Fibroblast of lung (primary cell): ENCODE measurements at places on chromosomes 11 and 22.

DNA sequence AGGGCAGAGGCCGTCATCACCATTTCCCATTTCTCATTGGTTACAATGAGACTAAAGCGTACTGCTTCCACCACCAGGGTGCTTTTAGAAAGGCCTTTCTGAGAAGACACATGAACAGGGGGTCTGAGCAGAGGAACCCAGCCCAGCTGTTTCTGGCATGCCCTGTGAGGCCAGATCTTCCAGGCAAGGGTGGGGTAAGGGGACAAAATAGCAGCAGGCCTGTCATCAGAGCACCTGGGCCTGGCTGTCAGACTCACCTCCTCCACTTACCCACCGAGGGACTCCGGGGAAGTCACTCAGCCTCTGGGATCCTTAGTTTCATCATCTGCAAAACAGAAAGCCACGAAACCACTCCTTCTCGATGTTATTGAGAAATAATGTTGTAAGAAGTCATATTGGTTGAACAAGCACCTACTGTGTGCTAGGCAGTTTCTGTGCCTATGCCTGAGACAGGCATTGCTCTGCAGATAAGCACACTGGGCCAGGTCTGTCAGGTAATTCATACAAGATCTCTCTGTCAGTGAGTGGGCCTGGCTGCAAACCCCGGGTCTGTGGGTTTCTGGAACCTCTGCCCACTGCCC lies 8.8 kb upstream of the WNT11 start:
- H3K4me3 ChIP-seq: no peak overlapping the region
- no peaks in the 10 kb centered on the region for H3K36me3 ChIP-seq
- peaks cover 2% of the 10 kb centered on the region for H3K4me1 ChIP-seq
- DNase-seq: no peak

GRCh38 chr11:65743681-65744025 lies 23.1 kb upstream of the RNASEH2C start:
- no peak for DNase-seq
- no peak overlapping the region for H3K4me3 ChIP-seq
- no peaks in the 10 kb centered on the region for H3K4me1 ChIP-seq
- no peak overlapping the region for H3K27ac ChIP-seq
- no peaks in the 10 kb centered on the region for H3K36me3 ChIP-seq
- H3K27me3 ChIP-seq: peaks cover 5% of the 10 kb centered on the region

GRCh38 chr11:122995526-122995925 lies 13.9 kb upstream of the BSX start:
- no peak overlapping the region for H3K4me3 ChIP-seq
- H3K36me3 ChIP-seq: no peaks in the 10 kb centered on the region
- no peak for DNase-seq
- H3K27me3 ChIP-seq: peaks cover 14% of the 10 kb centered on the region

GRCh38 chr11:61114913-61115312 lies 12.6 kb downstream of the CD5 start:
- no peaks in the 10 kb centered on the region for H3K4me1 ChIP-seq
- no peaks in the 10 kb centered on the region for H3K27me3 ChIP-seq
- no peak for DNase-seq
- no peaks in the 10 kb centered on the region for H3K36me3 ChIP-seq
- H3K4me3 ChIP-seq: no peak overlapping the region
- no peak overlapping the region for H3K27ac ChIP-seq

DNA sequence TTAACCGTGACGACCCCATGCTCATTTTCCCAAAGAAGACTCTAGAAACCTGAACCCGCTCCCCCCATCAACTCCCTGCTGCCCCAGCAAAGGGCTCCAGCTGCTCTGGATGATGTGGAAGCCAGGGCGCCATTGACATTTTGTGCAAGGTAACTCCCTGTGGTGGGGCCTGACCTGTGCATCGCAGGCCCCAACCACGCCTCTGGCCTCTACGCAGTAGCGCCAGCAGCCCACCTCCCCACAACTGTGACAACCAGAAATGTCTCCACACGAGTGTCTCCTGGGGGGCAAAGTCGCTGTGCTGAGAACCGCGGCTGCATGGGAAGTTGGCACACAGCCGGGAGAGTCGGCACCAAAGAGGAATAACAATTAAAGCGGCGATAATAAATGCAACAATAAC lies 86.9 kb upstream of the PRR5 start:
- no peak overlapping the region for H3K4me3 ChIP-seq
- no peaks in the 10 kb centered on the region for H3K4me1 ChIP-seq
- no peaks in the 10 kb centered on the region for H3K27me3 ChIP-seq
- H3K36me3 ChIP-seq: no peaks in the 10 kb centered on the region
- H3K27ac ChIP-seq: no peak overlapping the region
- no peak for DNase-seq
